ENCODE measurements at places on chromosomes 12 and 14.

DNA sequence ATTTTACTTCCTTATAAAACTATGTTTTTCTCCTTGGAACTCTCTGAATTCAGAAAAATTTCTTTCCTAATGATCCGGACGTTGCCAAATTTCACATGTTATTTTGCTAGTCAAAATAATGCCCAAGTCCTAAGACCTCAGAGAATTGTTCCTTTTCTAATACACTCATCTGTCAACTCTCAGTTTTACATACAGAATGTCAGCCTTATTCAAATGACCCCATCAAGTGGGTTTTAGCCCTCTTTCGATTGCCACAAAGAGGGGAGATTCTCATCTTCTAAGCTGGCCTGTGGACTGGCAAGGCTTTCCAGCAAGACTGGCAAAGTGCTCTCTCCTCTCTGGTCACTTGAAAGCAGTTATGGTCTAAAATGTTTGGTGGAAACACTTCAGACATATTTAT, 99.3 kb upstream of the GPHB5 start:
- no peak for DNase-seq

- no peak for DNase-seq
These were observed 21.2 kb downstream of the C14orf132 start for GRCh38 chr14:96060186-96060933.

- no peak for DNase-seq
These were observed 147.6 kb downstream of the BRMS1L start for GRCh38 chr14:35973770-35974169.

DNA sequence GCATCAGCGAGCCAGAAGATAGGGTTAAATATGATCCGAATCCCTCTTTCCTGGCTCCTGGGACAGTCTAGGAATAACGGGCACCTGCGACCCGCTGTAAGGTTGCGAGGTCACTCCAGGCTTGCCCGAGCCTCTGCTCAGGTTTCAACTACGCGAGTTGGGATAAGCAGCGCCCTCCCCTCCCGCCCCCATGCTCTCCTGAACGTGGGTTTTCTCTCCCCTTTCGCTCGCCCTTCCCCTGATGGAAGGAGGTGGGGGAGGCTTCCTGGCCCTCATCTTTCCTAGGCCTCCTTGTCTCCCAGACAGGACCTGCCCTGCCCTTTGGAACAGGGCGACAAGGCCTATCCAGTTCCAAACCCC, 753 bp upstream of the ATP5MC2 start:
- peak; percentile 76 for DNase-seq

GRCh38 chr12:54018468-54018984, 9.7 kb upstream of the HOXC6 start:
- peak; percentile 80 for DNase-seq

DNA sequence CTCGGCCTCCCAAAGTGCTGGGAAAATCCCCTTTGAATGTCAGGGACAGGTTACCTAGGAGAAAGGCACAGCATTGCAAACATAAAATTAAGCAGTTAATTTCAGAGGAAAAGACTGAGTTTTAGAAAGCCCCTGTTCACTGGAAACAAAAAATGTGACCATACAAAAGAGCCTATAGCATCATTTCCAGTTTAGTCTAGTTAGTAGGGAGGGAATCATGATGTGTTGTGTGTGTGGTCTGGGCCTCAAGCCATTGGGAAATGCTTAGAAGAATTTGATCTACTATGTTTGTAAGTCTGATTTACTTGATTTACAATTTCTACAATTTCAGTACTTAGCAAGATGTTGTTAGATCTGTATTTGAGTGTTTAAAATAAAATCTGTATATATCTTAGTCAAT, 47.1 kb upstream of the RERG start:
- DNase-seq: no peak

- no peak for DNase-seq
These were observed 172.0 kb downstream of the RERGL start for GRCh38 chr12:17918013-17918412.

DNA sequence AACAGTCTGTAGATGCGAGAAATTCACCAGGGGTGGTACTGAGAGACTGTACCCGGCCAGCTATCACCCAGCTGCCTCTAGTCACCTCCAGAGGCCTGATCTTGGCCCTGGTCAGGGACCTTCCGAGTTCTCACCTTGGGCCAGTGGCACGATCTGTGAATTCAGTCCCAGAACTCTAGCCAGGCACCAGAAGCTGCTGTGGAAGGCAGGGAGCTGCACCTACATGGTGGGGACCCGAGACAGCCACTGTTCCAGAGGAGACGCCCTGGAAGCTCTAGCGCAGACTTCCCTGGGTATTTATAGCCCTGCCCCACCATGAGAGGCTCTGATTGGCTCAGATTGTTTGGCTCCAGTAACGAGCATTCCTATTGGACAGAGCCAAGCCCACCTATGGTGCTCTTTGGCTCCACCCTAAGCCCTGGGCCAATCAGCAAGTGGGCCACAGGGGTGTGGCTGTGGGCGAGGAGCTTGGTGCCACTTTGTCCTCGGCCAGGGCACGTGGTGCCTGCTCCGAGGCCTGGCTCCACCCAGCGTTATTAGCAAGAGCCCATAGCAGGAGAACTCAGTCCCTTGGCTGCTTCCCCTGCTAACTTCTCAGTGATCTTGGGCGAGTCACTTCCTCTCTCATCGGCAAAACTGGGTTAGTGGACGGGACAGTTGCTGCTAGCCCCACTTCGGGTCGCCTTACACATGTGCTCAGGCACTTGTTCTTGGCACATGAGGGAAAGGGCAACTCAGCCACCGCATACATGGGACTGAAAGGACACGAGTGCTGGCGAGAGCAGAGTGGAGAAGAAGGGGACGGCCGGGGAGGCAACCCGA, 89.0 kb upstream of the BCL11B start:
- peak; percentile 22 for DNase-seq

GRCh38 chr14:59020382-59020781, 168.1 kb upstream of the DAAM1 start:
- peak; percentile 50 for DNase-seq

DNA sequence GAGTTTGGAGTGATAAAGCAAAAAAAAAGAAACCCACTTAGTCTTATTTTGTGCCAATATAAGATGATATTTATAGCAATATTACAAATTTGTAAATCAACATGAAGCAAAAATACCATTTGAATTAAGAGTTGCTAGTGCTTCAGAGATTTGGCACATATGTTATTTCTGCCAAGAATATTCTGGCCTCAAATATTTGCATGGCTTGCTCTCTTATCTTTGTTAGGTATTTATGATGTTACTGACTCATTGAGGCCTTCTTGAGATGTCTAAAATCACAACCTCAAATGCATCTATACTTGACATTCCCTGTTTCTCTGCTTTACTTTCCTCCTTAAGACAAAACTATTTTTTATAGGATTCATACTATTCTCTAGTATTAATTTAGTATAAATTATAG, 301.5 kb downstream of the NELL2 start:
- no peak for DNase-seq

- no peak for DNase-seq
These were observed 1016.4 kb downstream of the NRXN3 start for GRCh38 chr14:79186523-79186922.

- DNase-seq: peak; percentile 27
These were observed 35.4 kb downstream of the SLC38A1 start for GRCh38 chr12:46233423-46233822.

- no peak for DNase-seq
These were observed 14.8 kb downstream of the RIMKLB start for GRCh38 chr12:8712572-8712971.

DNA sequence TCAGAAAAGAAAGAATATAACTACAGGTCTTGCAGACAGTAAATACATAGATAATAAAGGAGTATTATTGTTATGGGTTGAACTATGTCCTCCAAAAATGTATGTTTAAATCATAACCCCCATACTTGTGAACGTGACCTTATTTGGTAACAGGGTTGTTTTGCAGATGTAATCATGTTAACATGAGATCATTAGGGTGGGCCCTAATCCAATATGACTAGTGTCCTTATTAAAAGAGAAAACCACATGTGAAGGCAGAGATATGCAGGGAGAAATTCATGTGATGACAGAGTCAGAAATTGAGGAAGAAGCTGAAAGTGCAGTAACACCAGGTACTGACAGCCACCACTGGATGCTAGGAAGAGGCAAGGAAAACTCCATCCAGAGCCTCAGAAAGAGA, 29.0 kb downstream of the MAGOHB start:
- DNase-seq: no peak

DNA sequence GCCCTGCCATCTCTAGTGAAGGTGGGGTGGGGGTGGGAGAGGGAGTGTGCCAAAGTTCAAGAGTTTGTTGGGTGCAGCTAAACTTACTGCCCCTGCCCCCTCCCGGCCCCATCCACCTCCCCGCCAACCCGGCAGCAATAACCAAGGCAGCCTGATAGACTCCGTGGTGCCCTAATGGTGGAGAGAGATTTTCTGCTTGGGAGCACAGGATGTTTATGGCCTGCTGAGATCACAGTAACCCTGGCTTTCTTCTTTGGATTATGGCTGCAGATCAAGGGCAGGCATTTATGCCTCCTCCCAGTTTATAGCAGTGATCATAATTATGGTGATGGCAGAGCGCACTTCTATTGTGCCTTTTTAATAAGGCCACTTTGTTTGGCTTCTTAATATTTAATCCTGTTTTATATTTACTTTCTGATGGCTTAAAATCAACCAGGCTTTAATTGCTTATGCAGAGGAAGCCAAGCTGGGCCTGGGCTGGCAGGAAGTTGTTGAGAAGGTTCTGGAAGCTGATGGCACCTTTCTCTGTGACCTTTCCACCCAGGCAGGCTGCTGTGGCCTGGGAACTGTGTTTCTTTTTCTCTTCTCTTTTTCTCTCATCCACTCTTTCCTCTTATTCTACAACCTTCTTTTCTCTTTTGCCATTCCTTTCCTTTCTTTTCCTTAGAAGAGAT, 256.8 kb upstream of the FKBP4 start:
- DNase-seq: no peak

DNA sequence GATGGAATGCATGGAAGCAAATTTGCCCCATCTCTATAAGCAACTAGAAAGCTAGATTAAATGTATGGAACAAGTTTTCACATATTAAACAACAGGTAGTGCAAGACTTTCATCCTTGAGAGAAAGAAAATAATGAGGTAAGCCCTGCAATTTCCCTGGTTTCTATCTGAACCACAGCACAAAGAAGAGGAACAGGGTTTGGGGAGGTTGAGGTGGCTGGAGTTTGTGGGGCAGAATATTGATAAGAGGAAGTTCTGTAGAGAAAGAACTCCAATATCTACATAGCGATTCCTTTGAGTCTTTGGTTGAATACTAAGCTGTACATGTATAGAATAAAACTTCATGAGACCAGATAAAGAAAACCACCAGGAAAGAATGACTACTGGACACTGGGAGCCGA, 96.3 kb upstream of the CCND2 start:
- no peak for DNase-seq

DNA sequence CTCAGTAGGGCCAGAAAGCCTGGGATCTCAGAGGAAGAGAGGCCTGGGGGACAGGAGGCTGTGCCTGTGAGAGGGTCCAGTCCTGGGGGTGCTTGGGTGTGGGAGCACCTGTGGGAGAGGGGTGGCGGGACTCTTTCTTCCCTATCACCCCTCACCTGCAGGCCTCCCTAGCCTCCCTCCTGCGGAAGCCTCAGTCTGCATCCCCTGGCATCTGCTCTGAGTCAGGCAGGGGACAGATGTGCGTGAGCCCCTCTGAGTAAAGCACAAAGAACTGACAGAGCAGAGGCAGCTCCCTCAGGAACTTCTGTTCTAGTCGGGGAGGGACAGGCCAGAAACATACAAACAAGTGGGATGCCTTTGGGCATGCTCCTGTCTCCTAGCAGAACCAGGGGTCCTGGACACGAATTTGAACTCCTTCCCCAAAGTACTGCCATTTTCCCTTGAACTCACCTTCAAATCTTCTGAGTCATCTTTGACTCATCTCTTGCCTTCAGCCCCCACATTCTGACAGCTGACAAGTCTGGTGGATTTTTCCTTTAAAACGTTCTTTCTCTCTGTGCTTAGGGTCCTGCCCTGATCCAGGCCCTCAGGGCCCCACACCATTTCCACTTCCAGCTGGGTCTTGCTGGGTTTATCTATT, 8.5 kb upstream of the HSP90AA1 start:
- DNase-seq: no peak

DNA sequence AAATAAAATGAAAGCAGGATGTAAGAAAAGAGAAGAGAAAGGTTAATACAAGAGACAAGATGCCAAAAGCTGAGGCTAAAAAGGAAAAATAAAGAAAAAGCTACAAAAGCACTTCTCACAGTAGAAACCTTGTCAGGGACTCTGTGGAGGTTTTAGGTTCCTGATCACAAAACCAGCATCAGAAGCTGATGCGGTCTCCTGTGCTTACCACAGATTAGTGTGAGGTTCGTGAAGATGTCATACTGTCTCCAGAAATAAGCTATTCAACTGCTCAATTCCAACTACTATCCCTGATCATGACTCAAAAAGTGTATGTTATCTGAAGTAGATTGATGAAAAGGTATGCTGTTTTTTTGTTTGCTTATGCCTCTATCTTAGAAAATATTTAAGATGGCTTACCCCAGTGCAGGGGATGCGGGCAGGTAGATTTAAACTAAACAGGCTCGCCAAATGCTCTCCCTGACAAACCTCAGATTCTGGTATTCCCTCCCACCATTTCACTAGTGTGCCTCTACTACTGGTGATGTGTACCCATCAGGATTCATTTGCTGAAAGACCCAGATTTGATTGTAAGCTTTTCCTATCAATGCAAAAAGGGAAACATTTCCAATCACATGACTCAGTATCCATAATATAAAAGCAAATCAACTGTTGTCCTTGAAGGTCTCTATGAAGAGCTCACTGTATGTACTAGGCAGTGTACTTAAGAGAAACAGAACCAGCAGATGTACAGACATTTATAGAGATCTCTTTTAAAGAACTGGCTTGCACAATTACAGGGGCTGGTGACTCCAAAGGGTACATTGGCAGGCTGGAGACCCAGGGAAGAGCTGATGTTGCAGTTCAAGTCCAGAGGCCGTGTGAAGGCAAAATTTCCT, 169.5 kb upstream of the FOXN3 start:
- DNase-seq: no peak

- DNase-seq: no peak
These were observed 479.8 kb downstream of the ZFP36L1 start for GRCh38 chr14:68312884-68313610.

DNA sequence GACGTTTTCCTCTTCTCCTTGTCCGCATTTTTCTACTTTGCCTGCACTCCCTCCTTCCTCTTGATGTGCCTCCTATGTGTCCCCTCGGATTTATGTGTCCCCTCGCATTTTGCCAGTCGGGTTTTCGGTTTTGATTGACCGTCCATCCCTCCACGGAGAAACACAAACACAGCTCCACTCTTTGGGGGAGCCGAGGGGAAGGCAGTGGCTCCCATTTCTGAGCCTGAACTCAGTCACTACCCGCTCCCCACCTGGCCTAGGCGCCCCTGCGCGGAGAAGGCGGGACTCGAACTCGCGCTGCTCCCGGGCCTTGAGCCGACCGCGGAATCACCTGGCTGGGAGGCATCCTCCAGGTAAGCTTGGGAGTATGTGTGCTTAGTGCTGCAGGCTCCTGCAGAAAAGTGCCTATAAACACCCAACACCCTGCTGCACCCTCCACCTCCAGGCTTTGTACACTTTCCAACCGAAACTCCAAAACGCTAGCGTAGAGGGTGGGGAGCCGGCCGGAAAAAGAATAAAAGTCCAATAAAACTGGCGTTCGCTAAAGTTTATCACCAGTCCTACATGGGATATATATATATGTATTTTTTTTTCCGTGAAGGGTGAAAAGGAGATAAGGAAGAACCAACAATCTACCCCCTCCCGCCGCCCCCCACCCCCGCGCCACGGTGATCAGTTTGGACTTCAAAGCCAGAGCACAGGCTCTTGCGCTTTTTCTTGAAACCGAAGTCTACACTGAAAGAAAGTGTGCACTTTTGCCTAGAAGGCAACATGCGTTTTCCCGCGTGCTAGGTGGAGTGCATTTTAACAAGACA, 3.3 kb upstream of the CCND2 start:
- DNase-seq: no peak

Measured in A673 (cell line).